ENCODE measurements at places on chromosomes 16 and 17.
A peak's percentile ranks its signal among the peaks of the same experiment; 100 is the strongest.

GRCh38 chr17:64002658-64003525 lies 4.7 kb downstream of the PRR29 start:
- DNase-seq, result no peak

- no peak for DNase-seq
Observed at GRCh38 chr17:17289701-17290100, 8.7 kb upstream of the COPS3 start.

- no peak for DNase-seq
Observed at GRCh38 chr16:30353438-30354129, 1.5 kb downstream of the CD2BP2 start.

DNA sequence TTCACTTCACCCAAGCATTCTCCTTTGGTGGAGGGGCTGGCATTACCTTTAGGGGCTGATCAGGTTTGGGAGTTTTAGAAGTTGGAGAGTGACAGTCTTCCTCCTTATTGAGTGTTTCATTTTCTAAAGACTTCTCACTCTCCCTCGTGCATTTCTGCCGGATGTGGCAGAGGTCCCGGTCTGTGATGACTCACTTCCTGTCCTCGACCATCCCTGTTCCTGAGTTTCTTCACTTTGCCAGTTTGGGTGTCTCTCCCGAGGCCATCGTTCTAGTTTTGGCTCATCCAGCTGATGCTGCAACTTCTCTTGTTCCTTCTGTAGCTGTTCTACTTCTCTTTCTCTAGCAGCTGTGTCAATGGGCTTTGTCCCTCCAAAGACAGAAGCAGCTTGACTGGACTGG lies 104.3 kb downstream of the PHKB start:
- DNase-seq, result no peak

DNA sequence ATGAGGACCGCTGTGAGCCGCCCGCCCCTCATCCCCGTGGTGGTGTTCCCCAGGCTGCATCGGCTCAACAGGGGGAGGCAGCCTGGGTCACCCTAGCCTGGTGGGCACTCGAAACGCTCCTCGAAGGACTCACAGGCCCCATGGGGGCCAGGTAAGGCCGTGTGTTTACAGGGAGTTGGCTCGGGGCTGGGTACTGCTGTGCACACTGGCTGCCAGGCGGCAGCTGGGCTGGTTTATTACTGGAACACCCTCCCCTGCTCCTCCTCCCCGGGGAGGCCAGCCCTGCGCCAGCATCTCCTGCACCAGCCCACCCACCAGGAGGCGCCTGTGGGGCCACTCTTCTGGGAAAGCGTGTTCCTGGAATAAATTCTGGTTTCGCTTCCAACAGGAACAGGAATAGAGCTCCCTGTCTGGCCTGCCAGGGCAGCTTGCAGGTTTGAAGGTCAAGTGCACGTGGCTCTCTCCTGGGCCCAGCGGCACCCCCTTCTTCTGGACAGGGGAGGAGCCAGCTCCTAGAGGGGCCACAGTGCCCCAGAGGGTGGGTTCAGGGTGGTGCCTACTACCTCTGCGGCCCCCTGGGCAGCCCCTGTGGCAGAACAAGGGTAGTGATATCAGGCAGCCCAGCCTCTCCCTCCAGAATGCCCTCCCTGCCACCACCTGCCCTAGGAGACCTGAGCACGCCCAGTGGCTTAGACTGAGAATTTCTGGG lies 11.3 kb downstream of the MCRIP1 start:
- peak; percentile 15 for DNase-seq

DNA sequence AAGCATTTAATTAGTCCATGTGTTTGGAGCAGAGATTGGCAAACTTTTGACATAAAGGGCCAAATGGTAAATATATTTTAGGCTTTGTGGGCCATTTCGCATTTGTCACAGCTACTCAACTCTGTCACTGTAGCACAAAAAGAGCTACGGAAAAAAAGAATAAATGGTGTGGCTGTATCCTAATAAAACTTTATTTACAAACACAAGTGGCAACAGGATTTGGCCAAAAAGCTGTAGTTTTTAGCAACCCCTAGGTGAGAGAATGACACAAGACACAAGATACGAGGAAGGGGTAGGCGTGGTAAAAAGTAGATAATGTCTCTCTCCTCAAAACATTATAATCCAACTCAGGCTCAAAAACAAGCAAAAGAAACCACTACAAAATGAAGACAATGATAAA lies 66.5 kb downstream of the TTC19 start:
- DNase-seq, result no peak

DNA sequence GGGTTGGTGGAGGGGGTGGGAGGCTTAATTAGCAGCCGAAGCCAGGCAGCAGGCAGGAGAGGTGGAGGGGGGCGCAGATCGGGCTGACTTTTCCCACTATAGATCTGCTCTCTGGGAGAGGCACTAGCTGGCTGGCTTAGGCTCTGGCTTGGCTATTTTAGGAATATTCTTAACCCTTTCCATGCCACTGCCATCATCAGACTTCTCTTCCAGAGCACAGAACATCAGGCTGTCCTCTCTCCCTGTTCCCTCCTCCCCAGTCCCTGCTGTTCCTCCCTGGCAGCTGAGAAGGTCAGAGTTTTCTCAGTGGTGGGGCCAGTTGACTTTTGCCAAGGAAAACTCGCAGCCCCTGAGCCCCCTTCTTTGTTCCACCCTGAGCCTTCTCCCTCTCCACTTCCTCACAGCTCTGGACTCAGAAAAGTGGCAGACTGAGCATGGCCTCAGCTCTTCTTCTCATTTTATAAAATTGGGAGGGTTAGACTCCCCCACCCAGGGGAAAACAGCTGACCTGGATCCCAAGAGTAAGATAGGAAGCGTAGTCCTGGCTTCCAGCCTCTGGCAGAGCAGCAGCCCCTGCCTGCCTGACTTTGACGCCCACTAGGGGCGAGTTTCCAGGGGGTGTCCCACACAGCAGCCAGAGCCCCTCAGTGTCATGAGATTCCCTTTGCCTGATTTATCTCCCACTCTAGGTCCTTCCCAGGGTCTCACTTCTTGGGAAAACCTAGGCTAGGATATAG lies 9.9 kb upstream of the C1QL1 start:
- DNase-seq, result no peak

DNA sequence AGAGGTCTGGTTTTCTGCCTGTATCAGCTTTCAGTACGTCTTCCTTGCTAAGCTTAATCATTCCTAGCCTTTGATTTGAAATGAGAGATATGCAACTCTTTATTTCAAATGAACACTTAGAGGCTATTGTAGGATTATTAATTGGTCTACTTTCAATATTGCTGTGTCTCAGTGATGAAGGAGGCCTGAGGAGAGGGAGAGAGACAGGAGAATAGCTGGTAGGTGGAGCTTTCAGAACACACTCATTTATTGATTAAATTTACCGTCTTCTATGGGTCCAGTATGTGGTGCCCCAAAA lies 187.0 kb downstream of the BCAS3 start:
- no peak for DNase-seq

DNA sequence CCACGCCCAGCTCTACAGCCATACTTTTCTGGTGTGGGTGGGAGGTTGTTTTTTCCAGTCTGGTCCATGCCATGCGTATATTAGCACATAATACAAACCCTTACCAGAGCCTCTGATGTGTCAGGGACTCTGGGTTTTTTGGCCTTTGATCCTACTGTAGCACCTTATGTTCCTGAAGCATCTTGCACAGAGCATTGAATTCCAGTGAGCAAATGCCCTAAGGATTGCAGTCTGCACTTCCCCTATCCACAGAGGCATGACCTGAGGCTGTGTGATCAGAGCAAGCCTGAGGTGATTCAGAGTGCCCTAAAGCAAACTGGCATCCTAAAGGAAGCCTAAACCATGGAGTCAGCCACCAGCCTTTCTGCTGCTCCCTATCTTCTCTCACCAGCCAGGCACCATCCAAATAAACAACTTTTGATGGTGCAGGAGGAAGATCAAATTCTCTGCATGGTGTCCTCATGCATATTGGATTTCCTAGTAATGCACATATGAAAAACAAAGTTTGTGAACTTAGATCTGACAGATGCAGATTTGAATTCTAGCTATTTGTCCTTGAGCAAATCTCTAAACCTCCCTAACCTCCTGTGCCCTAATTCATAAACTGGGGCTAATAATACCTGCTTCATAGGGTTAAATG lies 41.2 kb upstream of the HAS3 start:
- no peak for DNase-seq

DNA sequence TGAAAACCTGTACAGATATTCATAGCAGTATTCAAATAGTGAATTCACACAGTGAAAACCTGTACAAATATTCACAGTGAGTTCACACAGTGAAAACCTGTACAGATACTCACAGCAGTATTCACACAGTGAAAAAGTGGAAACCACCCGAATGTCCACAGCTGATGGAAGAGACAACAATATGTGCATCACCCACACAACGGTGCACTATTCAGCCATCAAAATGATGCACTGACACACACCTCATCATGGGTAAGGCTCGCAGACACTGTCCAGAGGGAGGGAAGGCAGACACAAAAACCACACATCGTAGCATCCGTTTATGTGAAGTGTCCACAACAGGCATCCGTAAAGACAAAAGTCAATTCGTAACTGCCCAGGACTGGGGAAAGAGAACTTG lies 100.9 kb downstream of the VPS53 start:
- no peak for DNase-seq

DNA sequence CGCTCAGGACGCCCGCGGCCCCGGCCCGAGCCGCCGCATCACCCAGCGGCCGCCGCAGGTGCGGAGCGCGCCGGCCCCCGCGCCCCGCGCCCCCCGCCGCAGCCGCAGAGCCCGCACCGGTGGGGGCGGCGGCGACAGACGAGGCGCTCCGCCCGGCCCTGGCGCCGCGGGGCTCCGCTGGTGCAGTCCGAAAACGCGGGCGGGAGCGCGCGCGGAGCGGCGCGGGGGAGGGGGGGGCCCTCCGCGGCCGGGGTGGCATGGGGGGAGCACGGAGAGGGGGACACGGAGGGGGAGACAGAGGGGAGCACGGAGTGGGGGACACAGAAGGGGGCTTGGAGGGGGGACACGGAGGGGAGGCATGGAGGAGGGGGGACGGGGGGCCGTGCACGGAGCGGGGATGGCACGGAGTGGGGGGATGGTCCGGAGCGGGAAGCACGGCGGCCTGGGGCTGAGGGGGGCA lies at the start of gene AATK:
Gene AATK (minus strand): TSS at position 189 of the 460 bp plus-strand sequence. CDS start 229 bp downstream, outside the sequence.
- no peak for DNase-seq

DNA sequence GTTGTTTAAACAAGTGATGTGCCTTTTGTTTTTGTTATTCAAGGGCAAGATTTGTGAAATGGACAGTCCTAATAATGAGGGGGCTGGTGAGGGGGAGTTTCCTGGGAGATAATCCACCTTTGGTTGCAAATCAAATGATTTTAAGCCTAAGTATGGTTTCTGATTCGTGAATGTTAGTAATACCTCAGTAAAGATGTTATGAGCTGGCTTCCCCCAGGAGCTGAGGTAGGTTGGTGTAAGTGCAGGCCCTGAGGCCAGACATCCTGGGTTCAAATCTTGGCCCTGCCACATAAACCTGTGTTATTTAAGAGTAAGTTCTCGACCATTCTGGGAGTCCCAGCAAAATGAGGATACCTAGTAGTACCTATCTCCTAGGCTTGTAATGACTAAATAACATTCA lies 1.5 kb downstream of the SNX29 start:
- no peak for DNase-seq

DNA sequence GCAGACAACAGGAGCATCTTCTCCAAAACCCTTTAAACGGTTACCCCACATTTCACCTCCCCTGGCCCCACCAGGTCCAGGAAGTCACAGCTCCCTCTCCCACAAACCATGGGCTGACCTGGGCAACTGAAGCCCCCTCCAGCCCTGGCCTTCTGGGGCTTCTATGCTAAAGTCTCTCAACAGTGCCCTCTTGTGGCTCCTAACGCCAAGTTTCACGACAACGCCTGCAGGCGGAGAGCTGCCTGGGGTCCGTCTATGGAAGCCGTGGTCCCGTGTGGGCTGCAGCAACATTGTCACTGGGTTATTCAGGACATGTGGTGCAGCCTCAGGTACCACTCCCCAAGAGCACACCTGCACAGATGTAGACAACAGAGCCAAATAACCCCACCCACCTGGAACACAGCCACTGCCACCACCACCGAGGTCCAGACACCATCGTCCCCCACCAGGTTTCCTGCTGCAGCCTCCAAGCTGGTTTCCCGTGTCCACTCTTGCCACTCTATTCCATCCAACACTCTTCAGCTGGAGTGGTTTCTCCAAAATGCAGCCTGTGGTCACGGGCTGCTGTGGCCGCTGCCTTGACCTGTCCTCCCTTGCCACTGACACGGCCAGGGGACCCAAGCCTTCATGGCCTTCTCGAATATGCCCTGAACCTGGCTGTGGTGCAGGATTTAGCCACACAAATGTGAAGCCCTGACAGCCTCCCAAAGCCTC lies 19.1 kb downstream of the C16orf95 start:
- no peak for DNase-seq

DNA sequence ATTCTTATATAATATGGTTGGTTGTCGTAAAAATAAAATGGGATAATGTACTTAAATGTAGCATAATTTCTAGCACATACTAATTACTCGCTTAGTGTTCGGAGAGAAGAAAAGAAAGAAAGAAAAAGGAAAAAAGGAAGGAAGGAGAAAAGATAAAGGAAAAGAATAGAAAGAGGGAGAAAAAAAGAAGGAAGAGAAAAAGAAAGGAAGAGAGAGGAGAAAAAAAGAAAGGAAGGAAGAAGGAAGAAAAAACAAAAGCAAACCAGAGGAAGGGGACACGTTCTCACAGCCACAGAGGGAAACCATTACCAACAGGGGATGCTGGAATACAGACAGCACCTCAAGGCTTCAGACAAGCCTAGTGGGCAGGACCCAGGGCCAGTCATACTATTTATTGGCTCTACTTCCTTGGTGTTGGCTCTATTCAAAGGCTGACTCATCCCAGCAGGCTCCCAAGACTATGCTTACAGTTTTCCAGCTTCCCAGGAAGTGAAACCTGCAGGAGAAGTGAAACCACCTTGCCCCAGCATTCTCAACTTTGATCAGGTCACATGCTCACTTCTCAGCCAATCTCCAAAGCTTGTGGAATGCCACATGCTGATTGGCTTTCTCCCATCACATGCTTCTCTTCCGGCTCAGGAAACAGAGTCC lies 273.5 kb upstream of the IRX5 start:
- no peak for DNase-seq

- peak; percentile 33 for DNase-seq
Observed at GRCh38 chr16:85514598-85515318, 98.4 kb upstream of the GSE1 start.

DNA sequence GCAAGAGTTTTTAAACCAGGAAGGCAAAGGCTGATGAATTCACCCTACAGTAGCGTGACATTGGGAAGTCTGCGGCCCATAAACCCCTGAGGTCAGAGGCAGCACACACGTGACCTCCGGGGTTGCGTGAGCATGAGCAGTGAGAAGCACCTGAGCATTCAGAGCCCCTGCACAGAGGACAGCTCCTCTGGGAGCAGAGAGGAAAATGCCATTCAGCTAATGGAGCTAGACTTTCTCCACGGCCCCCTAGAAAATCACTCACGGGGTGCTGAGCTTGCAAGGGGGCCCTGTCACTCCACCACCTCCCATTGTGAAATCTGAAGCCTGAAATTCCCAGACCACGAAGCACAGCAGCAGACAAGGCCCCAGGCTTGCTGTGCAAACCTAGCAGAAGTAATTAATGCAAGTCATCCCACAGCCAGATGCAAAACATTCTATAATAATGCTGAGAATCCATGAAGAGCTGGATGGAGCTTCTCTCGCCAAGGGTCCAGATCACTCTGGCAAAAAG lies 114.9 kb upstream of the RCVRN start:
- DNase-seq, result no peak

GRCh38 chr16:85400305-85401205 lies 212.6 kb upstream of the GSE1 start:
- DNase-seq, result no peak
